ENCODE measurements at places on chromosomes 1 and 21.

DNA sequence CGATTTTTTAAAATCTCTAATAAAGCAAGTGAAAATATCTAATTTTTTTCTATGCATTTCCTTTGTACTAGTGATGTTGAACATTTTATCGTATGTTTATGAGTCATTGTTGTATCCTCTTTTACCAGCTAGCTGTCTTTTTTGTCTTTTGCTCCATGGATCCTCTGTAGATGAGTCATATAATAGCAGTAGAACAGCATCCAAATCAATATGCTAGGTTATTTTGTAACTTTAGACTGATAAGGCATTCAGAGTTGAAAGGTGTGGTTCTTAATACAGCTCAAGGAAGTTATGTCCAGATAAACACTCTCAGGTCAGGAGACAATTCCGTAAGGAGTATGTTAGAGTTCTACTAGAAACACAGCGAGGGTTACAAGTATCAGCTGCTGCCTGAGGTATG is 31.9 kb downstream of the MAP10 start:
- DNase-seq: no peak

GRCh38 chr1:9371391-9371935 is 78.8 kb downstream of the SPSB1 start:
- no peak for DNase-seq

GRCh38 chr1:3879099-3879498 is 21.0 kb downstream of the C1orf174 start:
- DNase-seq: no peak

GRCh38 chr1:85862456-85862855 is 154.2 kb upstream of the ZNHIT6 start:
- DNase-seq: no peak

- no peak for DNase-seq
Measured at GRCh38 chr21:34020005-34020847, 53.2 kb upstream of the MRPS6 start.

- DNase-seq: no peak
Measured at GRCh38 chr1:152436593-152437496, 22.8 kb upstream of the CRNN start.

DNA sequence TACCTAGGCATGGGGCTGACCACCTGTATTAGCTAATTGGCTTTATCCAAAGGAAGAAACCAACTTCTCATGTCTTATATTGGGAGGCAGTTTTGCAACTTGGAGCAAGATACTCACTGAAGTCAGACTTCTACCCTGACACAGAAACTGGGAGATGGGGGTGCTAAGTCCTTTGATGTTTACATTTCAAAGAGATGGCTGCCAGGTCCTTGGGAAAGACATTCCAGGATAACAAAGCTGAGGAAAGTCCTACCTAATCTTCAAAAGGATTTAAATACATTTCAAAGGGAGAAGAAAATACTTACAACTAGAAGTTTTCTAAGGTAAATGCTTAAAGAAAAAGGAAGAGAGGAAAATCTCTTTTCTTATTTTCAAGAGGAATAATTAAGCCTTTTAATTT is 62.1 kb downstream of the FH start:
- no peak for DNase-seq

DNA sequence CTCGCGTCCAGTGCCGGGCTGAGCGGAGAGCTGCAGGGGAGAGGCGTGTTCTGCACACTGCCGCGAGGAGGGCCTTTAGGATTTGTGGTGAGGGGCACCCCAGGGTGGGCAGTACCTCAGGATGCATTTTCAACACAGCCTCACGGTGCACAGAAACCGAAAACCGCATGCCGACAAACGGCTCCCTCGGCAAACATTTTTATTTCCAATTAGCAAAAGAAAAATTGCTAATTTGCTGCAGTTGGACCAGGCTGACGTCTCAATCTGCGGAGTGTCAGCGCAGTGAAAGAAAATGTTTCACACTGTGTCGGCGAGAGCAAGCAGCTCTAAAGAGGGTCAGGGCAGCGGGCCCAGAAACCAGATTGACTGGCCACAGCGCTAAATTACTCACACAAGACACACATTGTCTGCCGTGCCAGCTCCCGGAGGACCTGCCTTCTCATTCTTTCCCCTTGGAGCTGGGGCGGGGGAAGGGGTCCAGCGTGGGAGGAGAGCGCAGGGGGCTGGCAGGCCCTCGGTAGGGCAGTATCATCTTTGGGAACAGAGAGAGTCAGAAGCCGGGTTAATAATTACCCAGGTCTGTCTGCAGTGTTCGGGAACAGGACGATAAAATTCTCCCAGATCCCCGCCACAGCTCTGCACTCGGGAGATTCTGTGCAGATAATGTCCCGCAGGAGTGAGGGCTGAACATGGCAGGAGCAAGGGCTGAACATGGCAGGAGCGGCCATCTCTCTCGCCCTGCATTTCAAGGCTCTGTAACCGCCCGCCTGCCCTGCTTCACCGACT is 150.2 kb downstream of the PRDM16 start:
- DNase-seq: no peak

DNA sequence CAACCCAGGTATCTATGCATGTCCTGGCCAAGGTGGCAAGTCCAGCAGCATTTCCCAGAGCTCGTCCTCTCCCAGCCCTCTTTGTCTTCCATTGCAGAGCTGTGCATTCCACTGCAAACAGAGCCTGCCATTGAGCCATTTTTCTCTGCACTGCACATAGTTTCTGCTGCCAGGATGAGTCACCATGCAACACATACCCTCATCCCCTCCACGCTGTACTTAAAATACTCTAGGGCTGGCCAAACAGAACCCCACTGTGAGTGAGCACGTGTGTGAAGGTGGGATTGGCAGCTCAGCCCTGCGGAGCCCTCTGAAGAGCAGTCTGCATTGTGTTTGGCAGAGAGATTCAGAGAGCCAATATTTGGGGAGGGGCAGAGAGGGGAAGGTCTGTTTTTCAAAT is 3.9 kb upstream of the ATP1B1 start:
- no peak for DNase-seq

GRCh38 chr1:56151402-56151801 is 428.0 kb downstream of the PLPP3 start:
- DNase-seq: no peak

DNA sequence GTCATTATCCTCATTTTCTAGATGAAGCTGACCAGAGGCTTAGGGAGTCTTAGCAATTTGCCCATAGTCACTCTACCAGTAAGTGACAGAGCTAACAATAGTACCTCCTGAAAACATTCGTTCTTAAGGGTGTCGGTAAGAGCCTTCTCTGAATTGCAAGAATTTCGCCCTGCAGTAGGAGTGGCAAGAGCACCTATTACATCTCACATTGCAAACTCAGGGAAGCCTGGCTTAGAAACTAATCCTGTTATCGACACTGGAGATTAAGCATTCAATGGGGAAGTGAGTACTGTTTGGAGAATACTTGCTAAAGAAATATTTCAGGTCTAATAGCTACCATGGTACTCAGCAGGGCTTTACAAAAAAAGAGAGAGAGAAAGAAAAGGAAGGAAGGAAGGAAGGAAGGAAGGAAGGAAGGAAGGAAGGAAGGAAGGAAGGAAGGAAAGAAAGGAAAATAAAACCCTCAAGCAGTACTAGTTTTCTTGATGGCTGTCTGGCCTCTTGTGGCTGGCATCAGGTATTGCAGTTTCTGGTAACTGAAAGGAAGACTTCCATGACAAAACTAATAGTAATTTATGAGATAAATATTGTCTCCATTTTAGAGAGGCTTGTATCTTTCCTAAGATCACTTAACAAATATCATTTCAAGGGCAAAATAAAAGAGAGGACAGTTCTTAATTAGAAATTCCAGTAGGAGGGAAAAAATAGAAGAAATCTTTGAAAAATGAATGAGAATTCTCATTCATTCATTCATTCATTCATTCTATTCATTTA is 10.4 kb downstream of the C1orf226 start:
- DNase-seq: no peak

DNA sequence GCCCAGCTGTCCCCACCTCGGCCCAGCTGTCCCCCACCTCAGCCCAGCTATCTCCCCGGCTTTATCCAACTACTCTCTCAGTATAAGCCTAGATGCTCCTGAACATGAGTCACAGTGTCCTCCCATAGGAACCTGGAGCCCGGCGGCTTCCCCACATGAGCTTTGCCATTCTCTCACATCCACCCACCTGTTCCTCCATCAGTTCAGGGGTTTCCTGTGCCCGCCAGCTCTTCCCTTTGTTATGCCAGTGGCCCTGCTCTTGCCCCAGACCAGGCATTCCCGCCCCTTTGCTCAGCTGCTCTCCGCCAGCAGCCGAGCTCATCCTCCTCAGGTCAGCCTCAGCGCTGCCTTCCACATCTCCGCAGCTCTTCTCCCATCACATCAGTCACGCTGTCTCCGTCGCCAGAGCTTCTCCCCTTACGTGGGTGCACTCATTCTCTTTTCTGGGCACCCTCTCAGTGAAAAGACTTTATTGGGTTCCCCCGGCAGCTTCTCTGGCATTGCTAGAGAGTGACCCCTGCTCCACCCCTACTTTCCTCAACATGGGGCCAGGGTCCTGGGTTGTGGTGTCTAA is 89.5 kb upstream of the CSF3R start:
- DNase-seq: no peak

- DNase-seq: no peak
Measured at GRCh38 chr1:234973426-234974250, 155.0 kb downstream of the TOMM20 start.

All from stimulated activated CD8-positive, alpha-beta memory T cell treated with anti-CD3 and anti-CD28 coated beads, Interleukin-4, amount 100 ng/mL, for 1 hour (primary cell).